ENCODE measurements at places on chromosomes 12 and 14.

DNA sequence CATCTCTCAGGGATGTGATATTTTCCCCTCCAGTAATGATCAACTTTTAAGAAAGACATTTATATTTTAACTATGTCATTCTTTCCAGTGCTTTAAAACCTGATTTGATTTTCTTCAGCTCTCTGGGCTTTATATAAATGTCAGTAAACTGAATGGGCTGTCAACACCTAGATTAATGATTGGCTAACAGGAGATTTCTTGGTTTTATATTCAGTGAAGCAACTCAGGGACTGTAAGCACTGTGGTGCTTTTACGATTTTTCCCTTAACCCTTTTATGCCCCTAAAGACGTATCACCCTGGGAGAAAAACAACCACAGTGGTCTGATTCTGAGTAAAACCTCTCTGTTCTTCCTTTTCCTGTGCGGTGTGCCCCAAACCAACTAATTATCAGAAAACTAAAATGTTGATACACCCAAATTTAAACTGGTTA lies 38.0 kb downstream of the PTGER2 start:
- DNase-seq, result no peak

DNA sequence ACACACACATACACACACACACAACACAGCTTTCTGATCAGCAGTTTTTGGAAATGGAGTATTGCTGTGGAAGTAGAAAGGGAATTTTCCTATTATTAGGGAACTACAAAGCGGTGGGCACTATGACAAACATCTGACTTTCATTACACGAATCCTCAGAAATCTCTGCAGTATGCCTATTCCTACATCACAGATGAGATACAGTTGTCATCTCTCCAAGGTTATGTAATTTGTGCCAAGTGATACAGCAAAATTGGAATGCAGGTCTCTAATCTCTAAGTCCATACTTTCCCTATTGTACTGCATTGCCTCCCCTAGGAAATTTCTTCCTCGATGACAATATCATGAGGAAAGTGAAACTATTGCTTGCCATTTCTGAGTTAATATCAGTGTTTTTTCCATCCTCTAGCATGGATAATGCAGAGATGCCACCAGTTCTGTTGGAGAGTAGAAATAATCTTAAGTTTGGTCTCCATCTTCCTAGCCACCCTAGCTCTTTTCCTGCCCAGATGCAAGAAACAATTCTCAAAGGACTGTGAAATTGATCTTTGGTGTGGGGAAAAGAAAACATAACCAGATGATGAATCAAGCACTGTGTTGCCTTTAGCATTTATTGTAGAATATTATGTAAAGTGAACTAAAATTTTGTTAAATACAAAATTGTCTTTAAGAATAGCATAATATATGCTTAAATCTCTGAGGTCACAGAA lies 94.7 kb downstream of the ERGIC2 start:
- DNase-seq, result no peak

DNA sequence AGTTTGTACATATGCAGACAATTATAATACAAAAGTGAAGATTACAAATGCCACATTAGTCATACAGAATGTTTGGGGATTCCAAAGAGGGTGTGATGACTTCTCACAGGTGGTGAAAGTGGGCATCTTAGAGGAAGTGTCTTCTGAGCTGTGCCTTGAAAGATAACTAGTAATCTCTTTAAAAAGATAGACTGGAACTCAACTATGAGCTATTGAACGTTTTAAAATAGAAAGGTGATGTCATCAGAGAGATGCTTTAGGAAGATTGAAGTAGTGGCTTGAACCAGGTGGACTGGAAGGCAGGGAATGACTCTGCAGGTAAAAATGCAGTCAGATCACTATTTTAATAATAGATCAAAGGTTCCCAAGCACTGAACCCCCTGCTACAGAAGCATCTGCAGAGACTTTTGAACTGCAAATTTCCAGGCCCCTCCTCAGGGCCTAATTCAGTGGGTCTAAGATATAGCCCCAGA lies 50.3 kb downstream of the SYT1 start:
- DNase-seq, result no peak

DNA sequence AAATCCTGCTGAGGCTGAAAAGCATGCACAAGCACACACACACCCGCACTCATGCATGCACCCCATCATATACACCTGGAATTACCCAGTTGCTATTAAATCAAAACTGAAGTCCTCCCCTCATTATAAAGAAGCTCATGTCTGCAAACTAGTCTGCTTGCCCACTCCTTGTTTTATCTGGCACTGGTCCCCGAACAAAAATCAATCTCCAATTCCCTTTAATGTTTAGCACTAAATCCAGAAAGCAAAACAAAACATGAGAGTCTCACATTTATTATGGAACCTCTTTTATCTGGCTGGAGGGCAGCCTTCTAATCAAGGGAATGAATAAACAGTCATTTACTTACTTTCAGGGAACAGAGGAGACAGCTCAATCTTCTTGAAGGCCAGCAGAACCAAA lies 1093.4 kb upstream of the FLRT2 start:
- no peak for DNase-seq

- DNase-seq, result no peak
Measured at GRCh38 chr12:26118308-26118707, 6.5 kb downstream of the BHLHE41 start.

DNA sequence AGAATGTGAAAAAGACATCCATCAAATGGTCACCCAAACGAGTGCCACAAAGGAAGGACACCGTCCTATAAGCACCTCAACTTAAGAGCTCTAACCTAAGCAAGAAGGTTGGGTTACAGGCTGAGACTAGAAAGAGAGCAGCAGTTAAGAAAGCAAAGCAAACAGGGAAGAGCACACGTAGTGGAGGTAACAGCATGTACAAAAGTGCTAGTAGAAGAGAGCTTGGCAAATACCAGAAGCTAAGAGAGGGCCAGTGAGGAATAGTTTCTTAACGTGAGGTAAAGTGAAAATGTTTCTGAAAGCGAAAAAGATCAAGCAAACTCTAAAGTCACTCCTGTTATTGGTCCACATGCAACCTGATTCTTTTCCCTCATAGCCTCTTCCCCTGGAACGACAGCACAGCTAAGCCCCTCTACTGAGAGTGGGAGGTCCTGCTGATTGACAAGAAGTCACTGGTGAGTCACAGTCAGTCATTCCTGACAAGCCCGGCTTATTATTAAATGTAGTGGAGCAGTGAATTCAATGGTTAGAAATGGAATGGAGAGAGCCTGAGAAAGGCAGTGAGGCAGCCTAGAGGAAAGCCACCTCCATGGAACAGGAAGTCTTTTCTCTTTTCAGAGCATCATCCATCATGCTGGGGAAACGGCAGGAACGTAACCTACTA lies 204.4 kb downstream of the SLC25A21 start:
- DNase-seq, result no peak

GRCh38 chr14:94451091-94451771 lies 1.4 kb downstream of the SERPINA11 start:
- no peak for DNase-seq

DNA sequence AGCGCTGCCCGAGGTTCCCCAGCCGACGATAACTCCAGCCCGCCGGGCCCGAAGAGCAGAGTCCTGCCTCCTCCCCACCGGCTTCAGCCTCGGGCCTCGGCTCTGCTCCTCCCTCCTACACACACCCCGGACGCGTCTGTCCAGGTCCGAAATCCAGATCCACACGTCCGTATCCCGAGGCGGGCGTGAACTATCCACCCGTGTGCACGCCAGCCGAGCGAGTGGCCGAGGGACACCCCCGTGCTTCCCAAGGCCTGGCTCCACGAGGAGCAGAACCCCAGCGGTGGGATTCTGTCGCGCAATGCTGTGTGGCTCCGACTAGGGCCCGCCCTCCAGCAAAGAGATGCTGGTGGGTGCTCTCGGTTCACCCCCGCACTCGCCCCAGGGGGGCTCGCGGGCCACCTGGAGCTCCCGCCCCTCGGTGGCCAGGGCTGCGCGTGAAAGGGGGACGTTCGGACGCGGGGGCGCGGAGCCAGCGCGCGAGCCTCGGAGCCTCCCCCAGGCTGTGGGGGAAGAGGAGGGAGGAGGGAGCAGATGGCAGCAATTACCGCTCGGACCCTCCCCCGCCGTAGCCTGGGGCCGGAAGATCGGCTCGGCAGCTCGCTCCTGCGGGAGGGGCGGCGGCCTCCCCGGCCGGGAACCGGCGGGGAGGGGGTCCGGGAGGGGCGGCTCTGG lies 18.9 kb upstream of the ANKRD33 start:
- DNase-seq, result no peak

GRCh38 chr14:50533806-50534205 lies 1.4 kb upstream of the MAP4K5 start:
- no peak for DNase-seq

- no peak for DNase-seq
Measured at GRCh38 chr12:24698972-24699371, 249.9 kb downstream of the BCAT1 start.

DNA sequence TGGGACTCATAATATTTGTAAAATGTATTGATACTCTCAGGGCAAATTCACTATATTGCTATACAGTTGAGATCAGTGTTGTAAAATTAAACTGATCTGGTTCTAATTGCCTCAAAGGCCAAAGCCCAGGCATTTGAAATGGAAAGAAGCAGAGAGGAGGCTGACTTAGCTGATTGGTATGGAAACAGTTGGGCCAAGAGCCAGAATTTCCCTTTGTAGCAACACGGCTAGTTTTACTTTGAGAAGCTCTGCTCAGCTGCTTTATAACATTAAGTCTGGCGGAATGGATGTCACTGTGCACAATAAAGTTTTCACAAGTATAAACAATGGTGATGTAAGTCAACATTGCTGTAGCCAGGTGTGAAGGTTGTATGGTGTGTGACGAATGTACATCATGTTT lies 186.4 kb downstream of the MSRB3 start:
- DNase-seq, result no peak

DNA sequence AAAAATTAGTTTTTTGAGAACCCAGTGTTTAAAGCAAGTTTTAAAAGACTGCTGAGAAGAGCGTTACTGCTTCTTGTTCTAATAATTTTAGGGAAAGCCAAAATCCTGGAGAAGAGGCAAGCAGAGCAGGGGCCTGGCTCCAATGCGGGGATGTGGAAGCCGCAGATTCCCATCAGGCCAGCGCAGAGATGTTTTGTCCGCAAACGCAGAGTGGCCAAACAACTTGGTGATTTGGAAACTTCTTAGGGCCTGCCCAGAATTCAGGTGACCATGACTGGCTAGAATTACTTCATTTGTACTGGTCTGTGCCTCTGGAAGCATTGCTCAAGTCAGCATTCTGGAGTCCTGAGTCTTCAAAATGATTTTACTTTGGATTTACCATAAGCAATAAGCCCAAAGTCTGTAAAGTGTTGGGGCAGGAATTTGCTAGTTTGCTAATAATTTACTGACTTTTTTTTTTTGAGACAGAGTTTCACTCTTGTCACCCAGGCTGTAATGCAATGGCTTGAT lies 208.4 kb downstream of the PPM1H start:
- DNase-seq, result no peak

DNA sequence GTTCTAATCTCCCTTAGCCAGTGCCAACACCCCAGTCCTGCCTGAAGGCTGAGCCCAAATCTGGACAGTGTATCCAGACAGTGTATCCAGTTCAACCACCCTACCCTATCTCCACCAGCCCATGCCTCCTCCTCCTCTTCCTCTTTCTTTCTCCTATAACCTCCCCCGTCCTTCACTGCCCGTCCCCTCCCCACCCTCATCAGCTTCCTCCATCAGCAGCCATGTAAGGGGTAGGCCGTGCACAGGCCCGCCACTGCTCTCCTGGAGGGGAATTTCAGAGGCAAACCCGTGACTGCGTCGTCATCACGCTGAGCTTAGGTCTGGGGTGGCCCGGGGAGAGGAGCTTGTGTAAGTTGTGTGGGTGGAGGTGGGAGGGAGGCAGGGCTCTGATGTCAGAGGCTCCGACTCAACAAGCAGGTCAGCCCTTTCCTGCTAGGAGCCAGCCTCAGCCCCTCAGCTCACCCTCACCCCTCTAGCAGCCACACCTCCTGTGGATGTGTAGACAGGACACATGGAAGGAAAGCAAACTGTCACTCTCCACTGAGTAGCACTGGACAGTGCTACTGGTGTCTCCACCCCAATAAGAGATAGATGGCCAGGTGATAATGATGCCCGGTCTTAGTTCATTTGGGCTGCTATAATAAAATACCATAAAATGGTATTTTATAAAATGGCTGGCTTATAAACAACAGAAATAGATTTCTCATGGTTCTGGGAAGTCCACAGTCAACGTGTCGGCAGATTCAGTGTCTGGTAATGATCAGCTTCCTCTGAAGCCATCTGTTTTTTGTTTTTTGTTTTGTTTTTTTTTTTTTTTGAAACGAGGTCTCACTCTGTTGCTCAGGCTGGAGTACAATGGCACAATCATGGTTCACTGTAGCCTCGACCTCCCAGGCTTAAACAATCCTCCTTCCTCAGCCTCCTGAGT lies 50.5 kb downstream of the IRF2BPL start:
- DNase-seq, result no peak

GRCh38 chr12:10283027-10283426 lies 24.6 kb upstream of the KLRD1 start:
- no peak for DNase-seq

DNA sequence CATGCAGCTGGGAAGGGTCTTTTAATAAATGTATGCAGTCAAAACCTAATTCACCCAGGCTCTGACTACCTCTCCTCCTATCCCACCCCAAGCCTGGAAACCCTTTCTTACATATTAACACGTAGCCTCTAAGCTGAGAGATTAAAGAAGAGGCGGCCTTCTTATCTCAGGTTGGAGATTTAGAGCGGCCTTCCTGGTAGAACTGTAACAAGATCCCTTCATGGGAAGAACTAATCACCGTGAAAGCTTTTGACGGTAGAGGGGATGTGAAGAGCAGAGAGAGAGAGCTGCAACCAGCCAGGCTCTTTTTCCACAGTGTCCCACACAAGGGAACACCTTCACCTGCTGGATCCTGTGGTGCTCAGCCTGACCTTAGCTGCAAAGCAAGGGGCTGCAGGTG lies 367.4 kb downstream of the MED13L start:
- DNase-seq, result no peak

- DNase-seq, result no peak
Measured at GRCh38 chr12:59768031-59768430, 172.2 kb downstream of the SLC16A7 start.

DNA sequence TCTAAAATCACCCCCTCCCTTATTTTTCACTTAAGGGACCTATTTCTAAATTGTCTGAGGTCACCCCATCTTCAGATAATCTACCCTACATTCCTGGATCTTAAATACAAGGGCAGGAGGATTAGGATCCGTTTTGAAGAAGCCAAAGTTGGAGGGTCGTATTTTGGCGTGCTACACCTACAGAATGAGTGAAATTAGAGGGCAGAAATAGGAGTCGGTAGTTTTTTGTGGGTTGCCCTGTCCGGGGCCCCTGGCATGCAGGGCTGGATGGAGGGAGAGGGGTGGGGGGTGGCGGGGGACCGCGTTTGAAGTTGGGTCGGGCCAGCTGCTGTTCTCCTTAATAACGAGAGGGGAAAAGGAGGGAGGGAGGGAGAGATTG lies 300 bp upstream of the CCND2 start:
- no peak for DNase-seq

GRCh38 chr12:28079539-28079938 lies 107.0 kb upstream of the PTHLH start:
- no peak for DNase-seq

DNA sequence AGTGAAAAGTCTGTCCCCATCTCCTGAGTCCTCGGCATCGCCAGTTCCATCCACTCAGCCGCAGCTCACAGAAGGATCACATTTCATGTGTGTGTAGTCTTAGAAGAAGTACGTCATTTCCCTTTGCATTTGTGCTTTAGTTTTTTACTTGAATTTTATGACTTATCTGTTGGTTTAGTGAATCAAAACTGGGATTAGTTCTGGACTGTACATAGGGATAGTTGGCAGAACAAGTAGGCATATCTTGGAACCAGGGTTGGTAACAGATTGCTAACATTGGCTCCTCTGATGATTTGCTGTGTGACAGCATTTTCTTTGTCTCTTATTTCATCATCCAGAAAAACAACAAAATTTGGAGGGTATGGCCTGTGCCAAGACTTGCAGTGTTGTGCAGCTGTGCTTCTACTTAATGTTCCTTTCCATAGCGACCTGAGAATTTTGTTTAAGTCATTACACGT lies 69.6 kb upstream of the AEBP2 start:
- no peak for DNase-seq
